ENCODE measurements at places on chromosomes 12 and 14.
A peak's percentile ranks its signal among the peaks of the same experiment; 100 is the strongest.

GRCh38 chr14:74641601-74642391 is 29.8 kb upstream of the LTBP2 start:
- DNase-seq = no peak

GRCh38 chr14:90263748-90264449 is 7.5 kb downstream of the PSMC1 start:
- DNase-seq = no peak

- no peak for DNase-seq
These were observed 18.8 kb downstream of the GNG2 start for GRCh38 chr14:51879170-51879569.

GRCh38 chr12:42346403-42347002 is 20.5 kb downstream of the PPHLN1 start:
- DNase-seq = no peak

- DNase-seq = no peak
These were observed 77.3 kb upstream of the LTA4H start for GRCh38 chr12:96112733-96113132.

DNA sequence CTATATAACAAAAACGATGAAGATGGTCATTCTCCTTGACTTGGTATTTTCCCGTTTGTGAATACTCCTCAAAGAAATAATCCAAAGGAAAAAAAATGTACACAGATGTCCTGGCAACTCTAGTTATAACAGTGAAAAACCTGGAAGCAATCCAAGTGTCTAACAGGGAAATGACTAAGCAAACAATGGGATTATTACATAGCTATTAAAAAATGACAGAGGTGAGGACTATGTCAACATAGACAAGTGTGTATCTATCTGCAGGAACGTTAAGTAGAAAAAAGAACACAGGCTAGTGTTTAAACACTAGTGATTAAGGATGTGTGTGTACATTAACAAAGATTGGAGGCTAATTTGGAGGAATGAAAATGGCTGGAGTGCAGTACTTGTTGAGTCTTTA is 5.9 kb upstream of the APOLD1 start:
- peak; percentile 83 for DNase-seq

DNA sequence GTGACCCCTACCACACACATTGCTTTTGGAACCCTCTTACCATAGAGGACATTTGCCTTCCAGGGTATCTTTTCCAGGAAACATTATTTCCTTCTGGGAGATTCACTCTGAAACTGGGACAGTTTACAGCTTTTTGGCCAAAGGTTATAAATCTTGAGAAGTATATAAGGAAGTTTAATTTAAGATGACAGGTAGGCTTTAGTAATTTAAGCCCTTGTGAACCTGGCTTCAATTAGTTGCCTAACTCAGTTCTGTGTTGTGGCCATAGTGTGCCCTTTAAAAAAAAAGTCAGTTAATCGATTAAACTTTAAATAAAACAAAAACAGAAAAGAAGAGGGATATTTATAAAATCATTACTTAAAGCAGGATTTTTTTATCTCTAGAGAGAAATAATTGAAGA is 142.9 kb downstream of the NAV3 start:
- no peak for DNase-seq

GRCh38 chr14:77224212-77224611 is 42.6 kb downstream of the TMEM63C start:
- DNase-seq = no peak

- DNase-seq = no peak
These were observed at the start of gene TC2N for GRCh38 chr14:91867316-91867988. Gene TC2N (minus strand): TSS chr14:91867536. CDS start chr14:91813769, 53,767 bp downstream.

DNA sequence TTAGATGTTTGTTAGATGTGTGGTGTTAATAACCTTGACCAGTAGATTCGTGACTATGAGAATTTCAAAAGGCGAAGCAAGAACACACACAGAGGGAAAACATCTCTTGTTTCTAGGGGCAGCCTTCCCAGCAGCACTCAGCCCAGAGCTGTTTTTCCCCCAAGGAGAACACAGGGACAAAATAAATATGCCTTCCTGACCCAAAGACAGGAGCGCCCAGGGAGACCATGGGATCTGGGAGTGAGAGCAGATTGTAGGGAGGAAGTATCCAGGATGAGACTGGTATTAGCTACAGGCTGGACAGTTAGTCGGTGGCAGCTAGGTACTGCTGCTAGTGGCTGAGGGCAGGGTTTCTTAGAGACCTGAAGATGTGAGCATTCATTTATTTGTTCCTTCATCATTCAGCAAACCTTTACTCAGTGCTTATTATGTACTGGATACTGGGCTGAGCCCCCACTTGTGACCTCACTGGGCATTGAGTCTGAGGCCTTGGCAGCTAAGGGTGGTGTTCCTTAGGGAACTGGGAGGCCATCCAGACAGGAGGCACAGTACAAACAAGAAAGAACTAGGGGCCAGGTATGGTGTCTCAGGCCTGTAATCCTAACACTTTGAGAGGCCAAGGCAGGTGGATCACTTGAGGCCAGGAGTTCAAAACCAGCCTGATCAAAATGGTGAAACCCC is 469.8 kb downstream of the ZFP36L1 start:
- no peak for DNase-seq

DNA sequence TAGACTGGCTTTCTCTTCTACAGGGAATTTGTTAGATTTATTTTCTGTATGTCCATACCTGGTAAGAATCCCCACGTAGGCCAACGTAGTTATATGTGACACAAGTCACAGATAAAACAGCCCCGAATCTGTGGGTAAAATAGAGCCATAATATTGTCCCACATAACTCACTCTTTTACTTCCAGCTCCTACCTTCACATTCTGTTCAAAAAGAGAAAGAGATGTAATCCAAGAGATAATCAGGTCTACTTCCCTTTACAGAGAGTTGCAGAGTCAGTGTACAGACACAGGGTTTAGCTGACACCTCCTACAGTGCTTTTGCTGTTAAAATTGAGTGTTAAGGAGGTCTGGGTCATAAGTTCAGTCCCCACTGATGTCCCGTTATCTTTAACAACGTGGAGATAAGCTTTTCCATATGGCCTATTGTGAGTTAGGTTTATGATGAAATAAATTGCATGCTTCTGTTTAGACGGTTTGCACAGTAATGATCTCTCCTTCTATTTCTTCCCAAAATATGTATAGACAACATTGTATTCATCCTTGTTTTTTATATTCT is 446.5 kb downstream of the ADAMTS20 start:
- no peak for DNase-seq

DNA sequence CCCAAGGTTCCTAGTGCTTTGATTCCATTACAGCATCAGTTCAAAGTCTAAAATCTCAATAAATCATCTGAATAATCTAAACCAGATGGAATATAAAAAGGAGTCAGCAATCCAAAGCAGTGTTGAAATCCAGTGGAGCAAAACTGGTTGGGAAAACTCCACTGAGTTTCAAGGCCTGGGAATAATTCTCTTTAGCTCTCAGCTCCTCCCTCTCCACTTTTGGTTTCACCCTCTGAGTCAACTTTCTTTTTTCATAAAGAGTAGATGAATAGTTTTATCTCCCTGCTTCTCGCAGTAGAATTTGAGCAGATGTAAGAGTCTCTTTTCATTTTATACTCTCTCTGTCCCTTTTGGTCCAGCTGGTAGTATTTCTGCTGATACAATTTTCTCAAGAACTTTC is 338.6 kb downstream of the APAF1 start:
- no peak for DNase-seq

DNA sequence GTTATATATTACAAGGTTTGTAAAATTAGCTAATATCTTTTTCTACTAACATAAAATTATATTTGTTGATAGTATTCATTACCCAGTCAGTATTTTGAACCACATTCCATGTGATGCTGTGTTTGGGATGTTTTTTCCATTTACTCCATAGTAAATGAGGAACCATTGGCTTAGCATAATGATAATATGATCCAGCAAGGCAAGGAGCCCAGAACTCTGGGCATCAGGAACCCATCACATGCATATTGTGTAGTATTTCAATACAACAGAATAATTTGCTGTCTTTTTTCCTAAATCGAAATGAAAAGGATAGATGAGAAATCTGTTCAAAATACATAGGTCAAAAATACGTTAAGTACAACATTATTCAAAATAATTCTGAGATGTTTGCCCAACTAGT is 48.7 kb upstream of the GARIN2 start:
- DNase-seq = no peak

DNA sequence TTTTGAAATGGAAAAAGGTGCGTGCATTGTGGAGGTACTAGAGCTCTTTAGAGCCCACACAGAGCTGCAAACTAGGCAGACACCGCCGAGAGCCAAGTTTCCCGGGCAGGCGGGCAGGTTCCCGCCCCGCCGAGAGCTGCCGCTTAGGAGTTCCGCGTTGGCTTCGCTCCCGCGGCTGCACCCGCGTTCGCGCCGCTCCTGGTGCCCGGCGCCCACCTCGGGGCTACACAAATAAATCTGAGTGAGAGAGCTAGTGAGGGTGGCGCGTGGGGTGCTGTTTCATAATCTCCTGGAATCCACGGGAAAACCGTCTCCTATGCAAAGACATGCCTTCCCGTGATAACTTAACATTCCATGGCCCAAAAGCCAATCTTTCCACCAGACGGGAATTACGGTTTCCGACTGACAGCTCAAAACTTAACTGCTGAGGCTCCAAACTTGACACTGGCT is 645 bp downstream of the KITLG start:
- DNase-seq = peak; percentile 65

GRCh38 chr12:108914121-108914531 is 34.2 kb downstream of the DAO start:
- no peak for DNase-seq

DNA sequence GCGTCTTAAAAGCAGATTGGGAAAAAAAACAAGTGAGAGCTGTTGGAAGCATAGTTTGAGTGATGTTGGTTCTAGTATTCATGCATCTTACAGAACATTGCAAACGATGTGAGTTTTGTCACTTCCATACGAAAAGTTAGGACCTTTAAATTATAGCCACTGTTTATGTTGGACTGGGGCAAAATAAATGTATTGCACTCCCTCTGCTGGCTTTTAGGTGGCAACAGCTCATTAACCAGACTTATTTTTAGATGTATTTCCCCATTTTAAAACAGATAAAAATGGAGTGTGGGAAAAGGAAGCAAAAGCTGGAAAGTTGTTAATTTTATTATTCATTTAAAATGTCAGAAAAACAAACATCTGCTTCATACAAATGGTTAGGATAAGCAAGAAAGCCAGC is 111.9 kb downstream of the LGR5 start:
- DNase-seq = peak; percentile 20

DNA sequence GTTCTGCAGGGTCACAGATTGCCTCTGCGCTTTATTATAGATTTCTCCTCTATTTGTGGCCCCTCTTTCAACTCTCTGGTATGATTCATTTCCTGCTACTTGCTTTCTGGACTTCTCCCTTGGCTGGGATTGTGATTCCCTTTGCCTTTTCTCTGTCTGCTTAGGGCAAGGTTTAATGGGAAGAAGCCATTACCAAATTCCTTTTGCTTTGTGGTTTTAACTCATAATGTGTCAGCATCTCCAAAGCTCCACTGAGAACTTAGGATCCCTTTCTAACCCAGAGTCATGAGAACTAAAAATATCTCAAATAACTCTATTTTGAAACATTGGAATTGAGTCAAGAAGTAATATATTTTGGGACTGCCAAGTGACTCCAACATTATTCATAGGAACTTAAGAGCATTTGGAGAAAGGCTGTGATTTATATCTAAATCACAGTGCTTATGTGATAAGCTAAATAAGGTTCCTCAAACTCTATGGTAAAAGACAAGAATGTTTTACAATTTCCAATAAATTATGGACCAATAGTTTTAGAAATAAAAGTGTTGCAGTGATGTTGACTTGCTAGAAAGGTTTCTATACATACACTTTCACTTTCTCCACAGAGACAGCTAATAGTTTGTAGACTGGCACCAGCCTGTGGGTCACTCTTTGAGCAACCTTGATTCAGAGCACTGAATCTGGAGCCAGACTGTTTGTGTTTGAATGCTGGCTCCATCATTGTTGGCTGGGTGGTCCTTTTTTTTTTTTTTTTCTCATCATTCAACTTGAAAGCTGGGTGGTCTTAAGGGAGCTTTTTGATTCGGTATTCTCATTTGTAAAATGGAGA is 93.9 kb downstream of the DACT1 start:
- DNase-seq = peak; percentile 99

- no peak for DNase-seq
These were observed 401.1 kb upstream of the FOXG1 start for GRCh38 chr14:28365510-28365909.

GRCh38 chr14:23093991-23094665 is 808 bp downstream of the ACIN1 start:
- no peak for DNase-seq

- no peak for DNase-seq
These were observed 17.9 kb upstream of the MDM1 start for GRCh38 chr12:68349921-68350606.

GRCh38 chr12:130815028-130815741 is 23.9 kb downstream of the STX2 start:
- no peak for DNase-seq

GRCh38 chr12:116094475-116094874 is 183.0 kb downstream of the MED13L start:
- DNase-seq = no peak

GRCh38 chr14:21528381-21529348 is 2.5 kb upstream of the SALL2 start:
- no peak for DNase-seq

GRCh38 chr14:53850714-53851296 is 105.8 kb downstream of the BMP4 start:
- peak; percentile 69 for DNase-seq

DNA sequence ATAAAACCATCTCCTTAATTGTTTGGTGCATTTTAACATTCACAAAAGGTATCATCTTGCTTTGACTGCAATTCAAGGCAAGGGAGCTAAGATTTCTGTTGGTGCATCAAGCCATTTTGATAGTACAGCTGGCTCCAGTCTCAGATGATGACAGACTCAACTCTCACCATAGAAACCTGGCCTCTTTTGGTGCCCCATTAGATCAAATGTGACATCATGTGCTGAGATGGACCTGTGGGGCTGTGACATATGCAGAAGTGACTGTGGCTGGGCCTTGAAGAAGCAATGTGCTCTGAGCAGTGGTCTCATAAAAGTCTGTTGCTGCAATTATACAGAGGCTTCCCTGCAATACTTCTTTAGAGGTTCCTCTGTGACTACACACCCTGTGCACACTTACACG is 88.4 kb downstream of the SLC2A13 start:
- DNase-seq = no peak

GRCh38 chr14:105492971-105493871 is 2.2 kb downstream of the TEDC1 start:
- no peak for DNase-seq

DNA sequence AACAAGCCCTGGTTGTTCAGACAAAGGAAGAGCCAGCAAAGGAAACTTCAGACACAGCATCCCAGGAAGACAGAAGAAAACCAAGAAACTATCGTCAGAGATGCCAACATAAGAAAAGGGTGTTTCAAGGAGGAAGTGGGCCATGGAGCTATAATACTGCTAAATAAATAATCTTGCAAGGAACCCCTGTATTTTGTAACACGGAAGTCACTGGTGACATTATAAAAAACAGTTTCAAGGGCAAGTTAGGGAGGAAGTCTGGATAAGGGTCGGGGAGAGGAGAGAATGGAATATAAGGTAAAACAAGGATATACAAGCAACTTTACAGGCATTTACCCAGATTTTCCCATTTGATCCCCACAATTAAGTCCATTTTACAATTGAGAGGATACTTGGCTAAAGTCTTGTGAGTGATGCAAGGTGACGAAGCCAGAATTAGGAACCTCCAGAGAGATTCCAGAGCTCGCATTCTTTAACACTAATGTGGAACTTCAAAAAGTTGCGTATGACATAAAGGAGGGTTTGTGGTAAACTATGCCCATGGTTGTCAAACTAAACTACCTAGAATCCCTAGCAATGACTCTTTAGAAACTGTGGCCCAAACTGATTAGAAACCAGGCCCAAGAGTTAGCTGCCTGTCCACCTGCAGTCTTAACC is 46.4 kb downstream of the PPM1H start:
- no peak for DNase-seq

GRCh38 chr12:124452576-124453331 is 114.7 kb downstream of the NCOR2 start:
- no peak for DNase-seq

All from astrocyte of the spinal cord (primary cell).